CD4-positive, alpha-beta T cell (primary cell): ENCODE measurements at places on chromosomes 3 and 15.

DNA sequence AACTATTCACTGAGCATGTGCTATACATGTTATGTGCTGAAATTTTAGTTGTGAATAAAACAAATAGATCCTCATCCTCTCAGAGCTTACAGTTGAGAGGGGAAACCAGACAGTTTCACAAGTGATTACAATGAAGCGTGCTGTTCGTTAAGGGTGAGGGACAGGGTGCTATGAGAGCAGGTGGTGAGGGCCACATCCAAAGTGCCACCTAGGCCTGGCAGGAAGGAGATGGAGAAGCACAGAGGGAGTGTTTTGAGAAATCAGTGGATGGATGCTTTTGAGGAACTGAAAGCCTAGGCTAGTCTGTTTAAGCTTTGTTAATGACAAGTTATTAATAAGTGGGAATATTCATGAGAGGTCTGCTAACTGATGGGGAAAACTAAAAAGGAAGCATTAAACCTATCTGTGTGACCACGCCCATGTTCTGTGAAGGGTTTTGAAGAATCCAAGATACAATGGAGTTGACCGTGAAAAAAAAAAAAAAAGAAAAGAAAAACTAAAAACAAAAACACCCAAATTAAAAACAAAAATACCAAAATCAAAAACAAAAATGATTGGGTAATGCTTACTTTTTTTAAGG, 7.3 kb downstream of the MCTP2 start:
- DNase-seq: no peak

- no peak for DNase-seq
Observed at GRCh38 chr3:39809995-39810595, 686 bp downstream of the MYRIP start.

DNA sequence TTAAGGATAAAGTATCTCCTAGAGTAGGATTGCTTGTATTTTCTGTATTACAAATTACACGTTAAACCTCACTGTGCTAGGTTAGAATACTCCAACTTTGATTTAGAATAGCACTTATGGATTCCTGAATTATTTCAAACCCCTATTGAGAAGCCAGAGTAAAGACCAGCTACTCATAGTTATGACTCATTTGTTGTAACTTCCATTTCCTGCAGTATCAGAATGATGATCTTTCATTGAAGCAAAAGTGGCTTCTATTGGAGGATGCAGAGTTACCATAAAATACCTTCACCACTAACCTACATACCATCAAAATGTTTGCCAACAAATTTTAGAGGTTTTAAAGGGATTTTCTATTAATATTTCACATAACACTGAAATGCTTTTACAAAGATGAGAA, 1322.7 kb upstream of the ALCAM start:
- DNase-seq: no peak

DNA sequence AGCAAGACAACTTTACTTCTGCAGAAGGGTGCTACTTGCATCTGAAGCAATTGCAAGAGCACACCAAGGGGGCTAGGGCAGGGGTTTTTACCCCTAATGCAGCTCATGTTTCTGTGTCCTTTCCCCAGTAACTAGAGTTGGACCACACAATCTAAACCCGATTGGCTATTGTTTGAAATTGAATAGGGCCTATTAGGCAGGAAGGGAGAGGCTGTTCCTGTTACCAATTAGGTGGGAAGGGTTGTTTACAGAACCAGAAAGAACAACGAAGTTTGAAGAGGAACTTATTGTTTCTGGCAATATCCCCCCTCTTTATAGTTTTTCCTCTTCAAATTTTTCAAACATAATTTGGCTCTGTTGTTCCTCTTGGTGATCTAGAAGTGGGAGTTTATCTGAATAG, 85.5 kb downstream of the CHCHD4 start:
- DNase-seq: no peak
